ENCODE measurements at places on chromosomes 1 and 21.

- DNase-seq = no peak
Observed at GRCh38 chr1:244862354-244862698, 2.0 kb downstream of the HNRNPU start.

DNA sequence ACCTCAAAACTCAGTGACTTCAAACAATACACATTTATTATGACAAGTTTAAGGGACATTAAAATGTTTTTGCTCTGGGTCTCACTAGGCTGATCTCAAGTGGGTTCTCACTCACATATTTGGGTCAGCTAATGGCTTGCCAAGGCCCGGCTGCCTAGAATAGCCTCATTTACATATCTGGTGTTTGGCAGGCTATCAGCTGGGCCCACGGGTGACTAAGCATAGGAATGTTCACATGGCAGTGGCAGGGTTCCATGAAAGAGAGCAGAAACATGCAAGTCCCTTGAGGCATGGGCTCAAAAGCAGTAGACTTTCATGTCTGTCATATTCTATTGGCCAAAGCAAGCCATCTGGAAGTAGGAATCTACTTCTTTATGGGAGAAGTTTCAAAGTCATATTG is 492.6 kb downstream of the KCNT2 start:
- no peak for DNase-seq

DNA sequence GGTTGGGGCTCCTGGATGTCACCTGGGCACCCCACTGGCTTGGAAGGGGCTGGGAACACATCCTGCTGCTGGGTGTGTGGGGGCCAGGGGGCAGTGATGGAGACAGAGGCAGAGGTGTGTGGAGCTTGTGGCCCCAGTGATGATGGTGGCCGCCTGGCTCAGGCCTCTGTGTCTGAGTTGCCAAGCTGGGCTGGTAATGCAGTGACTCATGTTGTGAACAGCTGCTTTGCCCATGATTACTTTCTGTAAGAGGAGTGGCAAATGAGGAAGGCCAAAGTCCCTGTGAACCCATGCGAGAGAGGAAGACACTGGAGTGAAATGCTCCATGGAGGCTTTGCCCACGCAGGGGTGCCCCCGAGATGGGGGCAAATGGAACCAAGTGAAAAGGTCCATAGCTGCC is 86.8 kb downstream of the KCNJ6 start:
- no peak for DNase-seq

DNA sequence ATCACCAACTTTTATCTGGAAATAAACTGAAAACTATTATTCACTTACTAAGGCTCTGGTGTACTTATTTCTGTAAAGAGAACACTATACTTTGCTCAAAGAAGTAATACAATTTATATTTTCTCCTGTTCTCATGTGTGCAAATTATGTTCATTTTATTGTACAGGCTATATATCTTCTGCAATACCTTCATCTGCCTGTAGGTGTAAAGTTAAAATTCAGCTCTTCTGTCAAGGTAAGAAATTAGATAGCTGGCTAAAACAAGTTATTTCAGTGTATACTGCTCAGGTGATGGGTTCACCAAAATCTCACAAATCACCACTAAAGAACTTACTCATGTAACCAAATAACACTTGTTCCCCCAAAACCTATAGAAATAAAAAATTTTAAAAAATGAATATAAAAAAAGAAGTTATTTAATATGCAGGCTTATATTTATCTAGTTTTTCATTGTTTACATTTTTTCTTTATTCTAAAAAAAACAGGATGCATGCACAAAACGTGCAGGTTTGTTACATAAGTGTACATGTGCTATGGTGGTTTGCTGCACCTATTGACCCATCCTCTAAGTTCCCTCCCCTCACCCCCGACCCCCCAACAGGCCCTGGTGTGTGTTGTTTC is 81.5 kb downstream of the PTGER3 start:
- DNase-seq = no peak

DNA sequence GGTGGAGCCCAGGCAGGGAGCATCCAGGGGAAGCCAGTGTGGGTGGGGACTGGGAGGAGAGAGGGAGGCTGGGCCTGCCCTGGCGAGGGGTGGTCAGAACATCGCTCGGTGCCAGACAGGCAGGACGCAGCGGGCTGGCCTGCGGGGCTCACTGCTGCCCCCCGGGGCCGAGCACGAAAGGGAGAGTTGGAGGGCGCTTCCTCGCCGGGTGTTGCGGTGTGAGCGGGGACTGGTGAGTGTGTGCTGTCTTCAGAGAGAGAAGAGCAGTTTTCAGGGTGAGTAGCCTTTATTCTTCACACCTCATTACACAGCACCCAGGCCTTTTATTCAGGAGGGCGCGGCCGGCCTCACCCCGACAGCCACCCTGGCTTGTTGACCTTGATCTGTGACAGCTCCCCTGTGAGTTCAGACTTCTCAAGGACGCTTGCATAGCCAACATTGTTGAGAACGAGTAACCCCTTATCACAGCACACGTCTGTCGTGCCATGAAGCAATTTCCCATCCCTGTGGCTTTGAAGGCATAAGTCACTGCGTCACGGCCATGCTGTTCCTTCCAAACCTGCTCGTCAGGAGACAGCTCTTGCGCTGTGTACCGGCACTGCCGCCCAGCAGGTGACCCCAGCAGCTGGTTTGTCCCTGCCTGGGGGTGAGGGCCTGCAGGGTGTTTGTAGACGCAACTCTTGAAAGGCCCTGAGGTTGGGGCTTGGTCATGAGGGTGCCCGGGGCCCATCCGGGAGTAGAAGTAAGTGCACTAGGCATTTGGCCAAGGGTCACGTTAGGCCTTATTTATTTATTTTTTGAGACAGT is 54.6 kb downstream of the PRKCZ start:
- DNase-seq = no peak

GRCh38 chr1:161238039-161238473 is at the start of gene NR1I3:
Gene NR1I3 (minus strand): TSS chr1:161238203. CDS start chr1:161236565, 1,638 bp downstream.
- DNase-seq = no peak

- DNase-seq = no peak
Observed at GRCh38 chr21:43376478-43376882, 50.5 kb downstream of the SIK1 start.

DNA sequence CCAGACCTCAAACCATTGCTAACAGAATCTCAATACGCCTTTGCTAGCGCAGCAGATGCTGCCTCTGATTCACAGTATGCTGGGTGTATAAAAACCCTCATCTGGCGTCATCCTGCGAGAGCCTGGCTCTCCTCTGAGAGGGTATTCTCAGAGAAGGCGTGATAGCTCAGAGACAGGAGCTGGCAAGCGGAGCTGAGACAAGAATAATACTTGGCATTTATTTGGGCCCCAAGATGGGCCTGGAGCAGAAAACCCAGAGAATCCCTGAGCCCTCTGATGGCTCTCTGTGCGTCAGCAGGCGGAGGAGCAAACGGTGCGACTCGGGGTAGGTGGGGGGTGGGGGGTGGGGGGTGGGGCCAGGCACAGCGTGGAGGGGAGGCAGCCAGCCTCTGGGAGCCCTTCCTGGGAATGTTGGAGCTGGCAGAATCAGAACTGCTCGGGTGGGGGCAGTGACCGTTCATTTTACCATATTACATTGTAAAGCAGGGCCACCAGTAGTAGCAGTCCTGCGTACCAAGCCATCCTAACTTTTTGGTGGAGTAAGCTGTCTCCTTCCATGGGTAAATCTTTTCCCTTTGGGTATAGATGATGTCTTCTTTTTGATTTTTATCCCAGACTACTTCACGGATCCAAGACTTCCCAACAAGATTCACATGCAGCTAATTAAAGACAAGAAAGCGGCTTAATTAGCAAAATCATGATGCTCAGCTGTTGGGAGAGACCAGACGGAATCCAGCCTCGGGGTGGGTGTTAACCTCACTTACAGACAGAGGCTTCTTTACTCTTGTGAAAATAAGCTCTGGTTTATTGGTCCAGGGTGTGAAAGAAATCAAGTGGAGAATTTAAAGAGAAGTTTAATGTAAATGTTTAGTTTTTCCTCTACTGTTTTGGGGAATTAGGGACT is 7.1 kb downstream of the RIIAD1 start:
- no peak for DNase-seq

GRCh38 chr1:229860926-229861325 is 206.1 kb upstream of the GALNT2 start:
- DNase-seq = no peak

DNA sequence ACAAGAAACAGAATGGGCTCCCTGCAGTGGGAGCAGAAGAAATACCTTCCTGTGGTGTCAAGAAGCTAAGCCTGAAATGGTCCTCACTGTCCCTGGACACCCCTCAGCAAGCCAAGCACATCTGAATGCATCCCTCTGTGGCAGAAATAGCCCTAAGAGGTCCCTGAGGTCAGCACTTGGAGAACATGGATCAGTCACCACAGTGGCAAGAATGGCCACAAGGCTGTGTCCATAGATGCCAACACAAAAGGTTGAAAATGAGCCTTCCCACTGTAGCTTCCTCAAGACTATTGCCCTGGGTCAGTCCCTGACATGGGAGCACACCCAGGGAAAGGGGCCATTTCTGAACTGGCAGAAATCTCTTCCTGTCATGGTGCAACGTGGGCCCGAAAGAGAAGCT is 27.7 kb downstream of the PSMG1 start:
- no peak for DNase-seq

DNA sequence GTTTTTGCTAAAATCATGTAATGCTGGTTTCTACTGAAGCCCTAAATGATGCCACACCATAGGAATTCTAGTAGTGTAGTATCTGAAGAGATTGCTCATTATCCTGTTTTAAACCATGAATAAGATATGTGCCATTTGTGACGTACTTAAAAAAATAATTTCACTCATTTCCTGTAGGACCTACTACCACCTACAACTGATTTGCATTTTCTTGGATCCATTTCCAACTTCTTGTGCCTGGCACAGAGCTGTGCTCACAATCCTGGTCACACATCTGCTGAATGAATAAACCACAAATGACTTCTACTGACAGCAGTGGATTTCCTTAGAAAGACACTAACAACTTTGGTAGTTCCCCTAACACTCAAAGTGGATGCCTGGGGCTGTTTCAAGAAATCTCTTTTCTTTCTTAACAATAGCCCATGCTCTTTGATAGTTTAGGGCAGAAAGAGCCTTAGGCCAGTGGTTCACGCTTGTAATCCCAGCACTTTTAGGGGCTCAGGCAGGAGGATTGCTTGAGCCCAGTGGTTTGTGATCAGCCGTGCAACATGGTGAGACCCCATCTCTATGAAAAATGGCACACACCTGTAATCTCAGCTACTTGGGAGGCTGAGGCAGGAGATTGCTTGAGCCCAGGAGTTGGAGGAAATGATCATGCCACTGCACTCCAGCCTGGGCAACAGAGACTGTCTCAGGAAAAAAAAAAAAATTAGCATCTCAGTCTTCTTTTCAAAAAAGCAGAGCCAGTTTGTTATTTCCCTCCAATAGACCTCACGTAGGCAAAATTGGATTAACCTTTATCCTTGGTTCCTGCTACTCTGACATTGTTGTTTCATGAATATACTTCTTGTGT is 13.0 kb upstream of the BATF3 start:
- DNase-seq = no peak

GRCh38 chr1:11478571-11479374 is at the start of gene DISP3:
Gene DISP3 (plus strand): TSS chr1:11479155. CDS start chr1:11500993, 21,838 bp downstream.
- peak; percentile 62 for DNase-seq

DNA sequence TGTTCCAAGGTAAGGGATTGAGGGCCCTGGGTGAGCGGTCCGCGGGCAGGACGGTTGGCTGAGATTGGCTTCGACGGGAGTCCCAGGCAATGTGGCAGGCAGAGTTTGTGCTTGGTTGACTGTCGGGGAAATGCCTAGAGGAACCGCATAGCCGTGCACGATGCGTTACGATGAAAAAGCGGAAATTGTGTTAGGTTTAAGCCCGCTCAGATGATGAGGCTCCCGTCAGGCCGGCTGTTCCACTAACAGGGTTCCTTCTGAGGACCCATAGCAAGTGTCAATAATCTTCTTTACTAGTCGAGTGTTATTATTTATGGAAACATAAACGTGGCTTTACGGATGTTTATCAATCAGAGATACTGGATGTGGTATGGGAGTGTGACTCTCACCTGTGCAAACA is 117.8 kb upstream of the COL6A1 start:
- no peak for DNase-seq

DNA sequence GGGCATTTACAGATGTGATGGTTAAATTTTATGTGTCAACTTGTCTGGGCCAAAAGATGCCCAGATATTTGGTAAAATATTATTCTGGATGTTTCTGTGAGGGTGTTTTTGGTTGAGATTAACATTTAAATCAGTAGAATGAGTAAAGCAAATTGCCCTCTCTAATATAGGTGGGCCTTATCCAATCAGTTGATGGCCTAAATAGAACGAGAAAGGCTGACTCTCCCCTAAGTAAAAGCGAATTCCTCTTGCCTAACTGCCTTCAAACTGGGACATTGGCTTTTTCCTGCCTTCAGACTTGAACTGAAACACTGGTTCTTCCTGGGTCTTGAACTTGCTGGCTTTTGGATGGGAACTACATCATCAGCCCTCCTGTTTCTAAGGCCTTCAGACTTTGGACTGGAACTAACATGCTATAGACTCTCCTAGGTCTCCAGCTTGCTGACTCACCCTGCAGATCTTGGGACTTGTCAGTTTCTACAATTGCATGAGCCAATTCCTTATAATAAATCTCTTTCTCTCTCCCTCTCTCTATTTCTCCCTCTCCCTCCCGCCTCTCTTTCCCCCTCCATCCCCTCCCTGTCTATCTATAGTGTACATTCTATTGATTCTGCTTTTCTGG is 10.2 kb upstream of the NAV1 start:
- no peak for DNase-seq

GRCh38 chr21:32733990-32734613 is 6.3 kb upstream of the SYNJ1 start:
- DNase-seq = no peak

- DNase-seq = no peak
Observed at GRCh38 chr1:51551081-51551480, 32.0 kb upstream of the EPS15 start.

DNA sequence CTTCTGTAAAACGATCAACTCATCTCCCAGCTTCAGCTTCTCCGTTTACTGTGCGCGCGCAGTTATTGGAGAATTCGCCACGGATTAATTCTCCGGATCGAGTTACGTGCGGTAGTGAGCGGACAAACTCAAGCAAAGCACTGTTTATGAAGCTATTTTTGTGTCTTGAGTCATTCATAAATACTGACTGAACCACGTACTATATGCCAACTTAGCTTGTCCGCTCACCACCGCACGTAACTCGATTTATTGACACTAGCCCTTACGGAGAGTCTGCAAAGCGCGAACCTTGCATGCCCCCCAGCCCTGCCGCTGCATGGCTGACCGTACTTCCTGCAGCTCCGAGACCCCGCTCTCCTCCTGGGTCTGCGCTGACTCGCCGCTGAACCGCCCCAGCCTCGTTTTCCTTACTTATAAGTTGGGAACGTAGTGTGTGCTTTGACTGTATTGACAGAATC is 773 bp downstream of the CHD1L start:
- no peak for DNase-seq

DNA sequence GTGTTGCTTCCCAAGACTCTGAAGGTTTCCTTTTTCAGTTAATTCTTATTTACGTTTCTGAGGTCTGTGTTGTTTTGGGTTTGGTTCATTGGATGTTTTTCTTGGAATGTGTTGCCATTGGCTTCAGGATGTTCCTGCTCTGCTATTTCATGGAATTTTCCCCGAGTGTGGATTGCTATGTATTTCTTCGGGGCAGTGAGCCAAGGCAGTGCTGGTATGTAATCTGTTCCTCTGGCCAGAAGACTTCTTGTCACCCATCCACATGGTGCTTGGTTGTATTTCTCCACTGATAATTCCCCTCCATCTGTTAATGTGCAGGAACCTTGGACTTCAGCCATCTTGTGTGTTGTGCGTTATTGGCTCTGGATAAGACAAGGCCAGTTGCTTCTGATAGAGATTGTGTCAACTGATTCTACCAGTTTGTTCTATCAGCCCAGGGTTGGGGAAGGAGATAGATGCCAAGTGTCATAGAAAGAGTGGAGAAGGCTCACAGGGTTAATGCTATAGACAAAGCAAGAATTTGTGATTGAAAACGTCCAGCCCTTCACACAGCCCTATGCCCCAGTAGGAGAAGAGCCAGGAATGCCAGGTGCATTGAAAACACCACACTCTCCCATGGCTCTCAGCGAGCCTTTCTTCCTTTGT is 505.2 kb downstream of the PLPP3 start:
- no peak for DNase-seq
